Daoy (cell line): ENCODE measurements at places on chromosomes 6 and 20. TPM values are rescaled to one million over a fixed set of nuclear protein-coding genes. Genes with fewer than 3 reads are reported as not detected.
A peak's percentile ranks its signal among the peaks of the same experiment; 100 is the strongest.

DNA sequence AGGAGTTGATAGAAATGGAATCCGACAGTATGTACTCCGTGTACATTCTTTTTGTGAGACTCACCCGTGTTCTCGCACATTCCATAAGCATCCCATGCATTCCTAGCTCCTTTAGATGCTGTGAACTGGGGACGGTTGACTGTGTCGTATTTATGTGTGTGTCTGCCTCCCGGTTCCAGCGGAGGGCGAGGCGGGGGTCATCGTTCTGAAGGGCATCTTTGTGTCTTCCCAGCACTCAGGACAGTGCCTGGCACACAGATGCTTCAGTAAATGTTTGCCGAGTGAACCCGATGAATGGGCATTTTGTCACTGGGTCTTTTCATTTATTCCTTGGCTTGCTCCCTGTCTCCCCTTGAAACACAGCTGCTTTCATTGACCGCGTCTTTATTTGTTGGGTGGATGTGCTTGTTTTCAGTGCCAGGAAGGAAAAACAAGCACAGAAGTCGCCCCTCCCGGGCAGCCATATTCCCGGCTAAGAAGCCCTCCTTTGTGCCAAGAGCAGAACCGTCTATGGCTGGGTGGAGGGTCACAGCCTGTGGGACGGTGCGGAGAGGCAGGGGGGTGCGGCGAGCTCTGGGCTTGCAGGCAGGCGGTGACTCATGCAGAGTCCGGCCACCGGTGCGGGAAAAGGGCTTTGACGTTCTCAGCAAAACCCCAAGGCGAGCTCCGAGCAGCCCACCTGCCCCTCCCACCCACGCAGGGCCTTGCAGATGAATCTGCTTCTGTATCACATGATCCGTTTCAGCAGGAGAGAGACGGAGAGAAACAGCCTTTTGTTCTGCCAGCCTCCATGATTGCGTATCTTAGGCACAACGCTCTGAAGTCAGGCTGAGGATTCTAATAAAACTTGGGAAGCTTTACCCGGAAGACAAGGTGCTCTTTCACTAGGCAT is 11.2 kb upstream of the PSMG4 start:
- peak; percentile 82 for DNase-seq

The SLC22A3 gene
- 0.77 and 1.8 TPM in 2 replicates for total RNA-seq

The CPXM1 gene
- total RNA-seq, result 2.0 and 2.7 TPM in 2 replicates

The OPRL1 gene
- 0.33 and 0.51 TPM in 2 replicates for total RNA-seq
